NCI-H1436 treated with DMSO at 0.1 percent for 48 hours (cell line): ENCODE measurements at places on chromosomes 7 and 10.

- DNase-seq = no peak
Measured at GRCh38 chr7:69585169-69585568, 13.1 kb upstream of the AUTS2 start.

DNA sequence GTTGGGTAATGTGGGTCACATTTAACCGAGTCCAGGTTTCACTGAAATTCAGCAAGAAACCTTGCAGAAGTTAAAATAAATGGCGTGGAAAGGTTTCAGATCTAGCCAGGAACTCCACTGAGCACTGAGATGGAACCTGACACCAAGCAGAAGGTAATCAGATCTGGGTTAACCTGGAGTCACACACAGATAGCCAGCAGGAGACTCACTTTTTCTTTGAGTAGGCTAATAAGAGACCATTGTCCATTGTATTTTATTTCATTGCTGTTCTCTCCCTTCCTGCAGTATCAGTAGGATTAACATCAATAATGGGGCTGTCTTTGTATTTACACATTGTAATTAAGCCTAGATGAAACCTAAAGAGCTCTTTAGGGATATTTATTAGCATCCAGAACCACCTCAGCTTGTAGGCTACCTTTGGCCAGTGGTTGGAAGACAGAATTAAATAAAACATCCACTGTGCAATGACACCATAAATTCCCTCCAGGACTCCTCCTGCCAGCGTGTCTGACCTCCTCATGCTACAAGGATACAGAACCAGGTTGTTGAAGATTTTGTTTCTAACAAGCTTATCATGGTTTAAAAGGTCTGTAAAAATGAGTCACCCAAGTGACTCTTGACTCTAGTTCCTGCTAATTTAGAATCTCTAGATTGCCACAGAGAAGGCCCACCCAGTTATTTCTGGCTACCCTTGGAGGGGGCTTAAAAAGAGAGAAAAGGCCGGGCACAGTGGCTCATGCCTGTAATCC is 151.1 kb downstream of the SORCS1 start:
- no peak for DNase-seq

DNA sequence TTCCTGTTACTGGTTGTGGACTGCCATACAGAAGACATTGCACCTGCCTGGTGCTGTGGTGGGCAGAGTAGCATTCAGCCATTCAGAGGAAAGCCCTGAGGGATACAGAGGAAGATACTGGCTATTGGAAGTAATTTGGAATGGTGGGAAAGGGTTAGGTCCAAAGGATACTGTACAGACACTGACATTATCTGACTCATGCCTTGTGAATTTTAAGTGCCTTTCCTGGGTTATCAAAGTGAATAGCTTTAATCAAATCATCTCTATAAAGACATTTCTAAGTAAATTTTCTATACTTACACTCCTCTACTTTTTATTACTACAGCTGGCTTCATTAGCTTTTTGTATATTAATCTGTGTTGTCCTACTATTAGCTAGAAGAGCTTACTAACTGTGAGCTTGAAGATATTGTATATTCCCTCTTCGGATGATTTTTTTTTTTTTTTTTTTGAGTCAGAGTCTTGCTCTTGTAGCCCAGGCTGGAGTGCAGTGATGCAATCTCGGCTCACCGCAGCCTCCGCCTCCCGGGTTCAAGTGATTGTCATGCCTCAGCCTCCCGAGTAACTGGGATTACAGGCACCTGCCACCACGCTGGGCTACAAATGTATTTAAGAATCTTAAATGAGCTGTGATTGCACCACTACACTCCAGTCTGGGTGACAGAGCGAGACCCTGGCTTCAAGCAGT is 186.5 kb downstream of the ADK start:
- DNase-seq = no peak

- no peak for DNase-seq
Measured at GRCh38 chr10:96229568-96230030, 41.8 kb downstream of the BLNK start.

- DNase-seq = no peak
Measured at GRCh38 chr10:18685555-18685954, 26.3 kb downstream of the ARL5B start.

DNA sequence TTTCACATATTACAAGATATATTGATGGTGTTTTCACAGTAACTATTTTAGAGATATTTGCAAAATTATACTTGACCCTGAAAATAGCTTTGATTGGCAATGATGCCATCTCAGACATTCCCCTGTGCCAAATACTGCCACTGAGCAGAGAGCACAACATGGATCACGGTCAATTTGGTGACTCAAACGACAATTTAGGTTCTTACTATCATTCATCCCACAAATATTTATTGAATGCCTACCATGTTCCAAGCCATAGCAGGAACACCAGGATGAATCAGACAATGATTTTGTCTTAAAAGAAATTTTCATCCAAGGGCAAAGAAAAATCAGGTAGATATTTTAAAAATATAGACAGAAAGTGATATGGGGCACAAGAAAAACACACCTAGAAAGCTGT is 153.2 kb upstream of the ADO start:
- no peak for DNase-seq

DNA sequence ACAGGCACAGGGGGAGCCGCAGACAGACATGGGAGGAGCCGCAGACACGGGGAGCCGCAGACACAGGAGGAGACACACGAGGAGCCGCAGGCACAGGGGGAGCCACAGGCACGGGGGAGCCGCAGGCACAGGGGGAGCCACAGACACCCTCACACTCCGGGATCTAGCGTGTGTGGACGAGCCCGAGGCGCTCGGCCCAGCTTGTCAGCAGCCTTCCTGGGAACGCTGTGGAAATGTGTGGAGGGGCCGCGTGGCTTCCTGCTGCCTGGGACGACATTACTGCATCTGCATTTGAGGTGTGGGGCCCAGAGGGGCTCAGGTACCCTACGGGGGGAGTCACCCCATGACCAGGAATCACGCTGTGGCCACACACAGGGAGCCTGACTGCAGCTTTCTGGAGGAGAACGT is 313.2 kb downstream of the PTPRN2 start:
- no peak for DNase-seq

DNA sequence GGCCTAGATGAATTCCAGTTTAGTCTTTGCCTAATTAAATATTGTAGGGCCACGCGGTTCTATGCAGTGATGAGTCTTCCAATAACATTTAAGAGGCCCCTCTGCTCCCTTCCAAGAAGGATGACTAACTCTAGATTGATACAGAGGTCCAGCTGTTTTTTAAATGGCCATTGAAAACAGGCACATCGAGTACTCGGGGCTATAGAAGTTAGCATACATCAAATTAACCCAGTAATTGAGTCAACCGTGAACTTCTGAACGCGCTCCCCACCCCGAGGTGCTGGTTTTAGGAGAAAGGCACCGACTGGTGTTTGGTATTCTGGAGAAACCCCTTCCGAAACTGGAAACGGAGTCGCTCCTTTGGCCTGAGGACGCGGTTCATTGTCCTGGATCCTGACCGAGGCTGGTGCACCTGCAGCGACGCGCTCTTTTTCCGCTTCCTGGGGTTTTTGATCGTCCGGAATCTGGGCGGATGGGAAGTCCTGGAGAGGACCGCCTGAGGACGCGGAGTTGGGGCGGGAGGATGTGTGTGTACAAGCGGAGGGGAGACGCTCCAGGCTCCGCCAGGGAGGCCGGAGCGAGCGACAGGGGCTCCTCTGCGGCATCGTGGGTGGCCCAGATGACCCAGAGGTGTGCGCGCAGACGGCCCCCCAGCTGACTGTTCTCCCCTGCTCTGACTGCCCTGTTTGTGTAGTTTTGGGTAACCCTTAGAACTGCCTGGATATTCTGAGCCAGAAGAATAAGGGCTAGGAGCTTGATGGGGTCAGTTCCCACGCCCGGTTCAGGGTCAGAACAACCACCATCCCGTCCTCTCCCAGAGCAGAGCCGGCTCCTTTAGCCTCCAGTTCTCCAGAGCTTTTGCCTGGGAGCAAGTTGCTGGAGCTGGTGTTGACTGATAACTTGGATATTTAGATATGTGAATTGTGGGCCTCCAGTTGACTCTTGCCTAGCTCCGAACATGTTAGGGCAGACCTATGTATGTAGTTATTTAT is 711 bp downstream of the FAM221A start:
- no peak for DNase-seq

DNA sequence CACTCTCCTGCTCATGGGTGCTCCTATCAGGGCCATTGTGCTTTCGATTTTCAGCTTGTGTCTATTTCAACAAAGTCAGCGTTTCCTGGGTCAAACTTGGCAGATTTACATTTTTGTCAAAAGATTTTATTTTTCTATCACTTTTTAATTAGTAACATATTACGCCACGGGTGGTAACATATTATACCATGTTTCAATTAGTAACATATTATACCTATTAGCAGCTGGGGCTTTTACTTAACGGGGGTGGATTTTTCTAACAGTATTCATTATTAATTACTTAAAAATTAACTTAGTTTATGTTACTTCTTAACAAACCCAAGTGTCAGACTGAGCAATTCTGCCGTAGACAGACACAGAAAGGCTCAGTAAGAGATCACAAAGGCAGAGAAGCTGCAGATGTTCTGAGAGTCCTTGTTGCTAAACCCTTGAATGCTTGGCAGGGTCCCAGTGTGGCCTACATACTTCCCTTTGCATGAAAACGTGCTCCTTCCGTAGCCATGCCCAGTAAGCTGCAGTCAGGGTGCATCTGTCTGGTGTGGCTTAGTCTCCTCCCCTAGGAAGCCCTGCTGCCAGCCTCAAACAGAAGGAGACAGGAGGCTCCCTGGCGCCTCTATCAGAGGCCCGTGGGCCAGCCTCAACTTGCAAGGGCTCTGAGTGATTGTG is 263.1 kb upstream of the CXCL12 start:
- no peak for DNase-seq

DNA sequence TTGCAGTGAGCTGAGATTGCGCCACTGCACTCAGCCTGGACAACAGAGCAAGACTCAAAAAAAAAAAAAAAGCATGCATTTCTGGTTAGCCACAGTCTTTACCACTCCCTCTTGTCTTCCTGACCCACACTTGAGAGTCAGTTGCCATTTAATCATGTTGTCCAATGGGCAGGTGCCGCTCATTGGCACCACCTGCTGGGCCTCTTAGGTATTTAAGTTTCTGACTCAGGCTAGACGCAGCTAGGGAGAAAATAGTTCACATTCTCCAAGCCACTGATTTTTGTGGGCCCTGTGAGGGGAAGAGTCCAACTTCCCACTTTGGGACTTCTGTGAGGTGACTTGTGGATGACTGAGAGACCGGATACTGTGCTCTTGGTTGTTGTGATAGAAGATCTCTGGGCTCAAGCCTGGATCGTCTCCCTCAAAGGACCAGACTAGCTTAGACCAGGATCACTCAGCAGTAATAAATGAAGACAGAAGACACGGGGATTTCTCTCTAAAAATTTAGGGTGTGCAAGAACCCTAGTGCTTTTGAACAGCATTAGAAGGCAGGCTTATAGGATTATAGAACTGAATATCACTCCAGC is 26.8 kb upstream of the SORCS3 start:
- DNase-seq = no peak

- no peak for DNase-seq
Measured at GRCh38 chr10:61047081-61047480, 103.1 kb upstream of the RHOBTB1 start.

- no peak for DNase-seq
Measured at GRCh38 chr7:133858311-133858710, 268.8 kb upstream of the LRGUK start.

- DNase-seq = no peak
Measured at GRCh38 chr10:24893127-24893526, 59.3 kb downstream of the PRTFDC1 start.

GRCh38 chr7:3193379-3194120 is 107.5 kb upstream of the SDK1 start:
- DNase-seq = no peak

DNA sequence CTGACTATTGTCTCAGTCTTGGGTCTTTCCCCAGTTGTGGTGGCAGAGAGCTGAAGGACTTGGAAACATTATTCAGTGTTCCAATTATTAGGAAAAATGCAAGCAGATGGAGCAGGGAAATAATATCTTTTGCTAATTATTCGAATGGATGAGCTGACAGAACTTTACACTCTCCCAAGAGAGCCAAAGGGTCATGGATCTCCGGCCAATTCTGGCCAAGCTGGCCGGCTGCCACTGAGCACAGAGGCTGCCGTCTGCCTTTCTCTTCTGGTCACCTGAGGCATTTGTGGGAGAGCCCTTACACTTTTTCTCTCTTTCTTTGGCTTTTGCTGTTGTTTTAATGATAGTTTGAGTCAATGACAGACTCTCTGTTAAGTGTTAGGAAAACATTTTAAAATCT is 22.2 kb upstream of the CNTNAP2 start:
- no peak for DNase-seq
